Globus pallidus (tissue), 1 donor: ENCODE measurements at places on chromosomes 3 and 15.

- no peak for DNase-seq
These were observed 16.0 kb downstream of the TRAIP start for GRCh38 chr3:49840388-49840787.

GRCh38 chr3:11346416-11346815 lies 74.2 kb downstream of the ATG7 start:
- DNase-seq: no peak

DNA sequence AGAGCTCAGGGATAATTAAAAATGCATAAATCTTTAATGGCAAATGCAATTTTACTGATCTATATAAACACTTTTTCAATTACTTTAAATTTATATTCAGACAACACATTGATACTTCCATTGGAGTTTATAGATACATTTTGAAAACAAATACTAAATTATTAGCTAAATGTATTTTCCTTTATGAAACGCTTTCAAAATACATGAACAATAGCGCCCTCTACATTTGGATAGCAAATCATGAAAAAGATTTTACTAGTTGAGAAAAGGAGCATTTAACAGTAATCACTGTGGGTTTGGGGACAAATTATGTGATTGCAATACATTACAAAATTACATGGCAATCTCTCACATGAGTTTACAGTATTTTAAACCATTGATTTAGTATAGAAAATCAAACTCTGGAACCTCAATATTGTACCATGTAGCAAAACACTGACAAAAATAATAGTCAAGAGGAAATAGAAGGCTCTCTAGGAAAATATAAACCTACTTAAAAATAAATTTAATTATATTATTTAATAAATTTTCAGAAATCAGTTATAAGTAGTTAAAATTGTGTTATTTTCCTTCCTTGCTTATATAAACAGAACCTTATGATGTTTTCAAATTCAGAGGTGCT lies 207.9 kb downstream of the ZIC1 start:
- DNase-seq: peak; percentile 38

DNA sequence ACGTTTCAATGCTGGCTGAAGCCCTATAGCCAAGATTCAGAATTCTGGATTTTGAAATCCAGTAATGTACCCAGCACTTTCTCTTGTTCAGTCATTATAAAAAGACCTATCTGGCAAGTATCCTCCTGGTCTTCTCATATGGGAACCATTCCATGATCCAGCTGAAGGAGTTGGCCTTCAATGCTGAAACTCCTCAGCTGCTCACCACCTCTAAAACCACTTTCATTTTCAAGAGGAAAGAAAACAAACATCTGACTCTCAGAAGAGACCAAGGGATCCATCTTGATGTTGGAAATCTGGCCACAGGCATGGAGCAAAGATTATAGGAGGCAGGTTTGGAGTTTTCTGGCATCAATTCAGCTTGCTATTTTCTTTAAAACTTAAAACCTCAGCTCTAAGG lies 235.4 kb downstream of the FMN1 start:
- no peak for DNase-seq

DNA sequence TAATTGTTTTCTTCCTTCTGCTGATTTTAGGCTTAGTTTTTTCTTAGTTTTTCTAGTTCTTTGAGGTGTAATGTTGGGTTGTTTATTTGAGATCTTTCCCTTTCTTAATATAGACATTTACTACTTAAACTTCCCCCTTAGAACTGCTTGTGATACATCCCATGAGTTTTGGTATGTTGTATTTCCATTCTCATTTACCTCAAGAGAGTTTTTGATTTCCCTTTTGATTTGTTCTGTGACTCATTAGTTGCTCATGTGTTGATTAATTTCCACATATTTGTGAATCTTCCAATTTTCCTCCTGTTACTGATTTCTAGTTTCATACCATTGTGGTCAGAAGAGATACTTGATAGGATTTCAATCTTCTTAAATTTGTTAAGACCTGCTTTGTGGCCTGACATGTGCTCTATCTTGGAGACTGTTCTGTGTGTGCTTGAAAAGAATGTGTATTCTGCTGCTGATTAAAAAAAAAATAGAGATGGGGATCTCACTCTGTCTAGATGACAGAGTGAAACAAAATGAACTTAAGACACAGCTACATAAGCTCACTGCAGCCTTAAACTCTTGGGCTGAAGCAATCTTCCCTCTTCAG lies 22.3 kb downstream of the GRM2 start:
- no peak for DNase-seq

DNA sequence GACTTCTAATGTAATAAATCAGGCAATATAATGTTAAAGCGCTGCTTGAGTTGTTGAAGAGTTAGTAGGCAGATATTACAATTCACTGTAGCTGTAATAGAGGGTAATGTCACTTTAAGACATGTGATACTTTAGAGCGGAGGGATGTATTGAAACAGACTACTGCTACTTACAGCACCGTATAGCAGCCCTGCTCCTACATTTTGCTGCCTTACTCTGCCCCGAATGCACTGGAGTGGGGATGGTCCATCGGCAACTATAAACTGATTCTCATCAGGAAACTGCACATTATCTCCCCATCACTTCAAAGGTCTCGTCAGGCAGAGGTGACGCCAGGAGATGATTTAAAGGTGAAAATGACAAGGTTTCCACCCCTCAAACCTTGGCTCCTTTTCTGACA lies 349.7 kb upstream of the SUCLG2 start:
- no peak for DNase-seq

- no peak for DNase-seq
These were observed 37.7 kb downstream of the LRIG1 start for GRCh38 chr3:66463054-66463631.

DNA sequence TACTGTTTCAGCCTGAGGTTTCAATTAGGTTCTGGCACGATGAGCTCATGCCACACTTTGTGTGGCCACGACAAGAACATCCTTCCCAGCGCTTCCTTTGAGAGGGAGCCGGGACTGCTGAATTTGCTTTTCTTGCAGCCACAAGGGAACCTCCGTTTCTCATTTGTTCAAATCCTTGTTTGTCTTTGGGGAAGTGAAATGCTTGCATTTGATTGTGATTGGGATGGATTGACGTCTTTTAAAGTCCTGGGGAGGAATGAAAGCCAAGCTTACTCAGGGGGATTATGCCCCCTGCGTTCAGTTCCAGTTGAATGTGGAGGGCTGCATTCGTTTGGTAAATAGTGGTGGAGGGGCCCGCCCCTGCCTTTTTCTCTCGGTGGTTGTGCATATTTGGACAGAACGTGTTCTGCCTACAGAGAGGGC lies 277.6 kb downstream of the THSD4 start:
- no peak for DNase-seq

DNA sequence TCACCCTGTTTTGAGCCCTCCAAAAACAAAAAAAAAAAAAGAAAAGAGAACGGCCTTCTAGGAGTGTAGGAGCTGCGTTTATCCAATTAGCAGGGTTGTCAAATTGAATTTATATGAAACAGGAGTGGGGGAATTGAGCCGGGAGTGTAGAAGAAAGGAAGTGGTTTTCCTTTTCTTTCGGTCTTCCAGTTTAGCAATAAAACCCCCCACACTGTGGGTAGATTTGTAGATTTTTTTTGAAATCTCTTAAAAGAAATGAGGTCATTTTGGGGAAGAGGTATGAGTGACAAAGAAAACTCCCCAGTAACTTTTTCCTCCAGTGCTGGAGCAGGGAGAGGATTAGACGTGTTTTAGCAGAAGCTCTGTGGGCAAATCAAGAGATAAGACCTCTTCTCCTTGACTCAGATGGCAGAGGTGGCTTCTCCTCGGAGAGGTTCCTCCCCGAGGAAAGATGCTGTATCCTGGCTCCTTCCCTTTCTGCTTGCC lies 30.8 kb downstream of the BOC start:
- no peak for DNase-seq

DNA sequence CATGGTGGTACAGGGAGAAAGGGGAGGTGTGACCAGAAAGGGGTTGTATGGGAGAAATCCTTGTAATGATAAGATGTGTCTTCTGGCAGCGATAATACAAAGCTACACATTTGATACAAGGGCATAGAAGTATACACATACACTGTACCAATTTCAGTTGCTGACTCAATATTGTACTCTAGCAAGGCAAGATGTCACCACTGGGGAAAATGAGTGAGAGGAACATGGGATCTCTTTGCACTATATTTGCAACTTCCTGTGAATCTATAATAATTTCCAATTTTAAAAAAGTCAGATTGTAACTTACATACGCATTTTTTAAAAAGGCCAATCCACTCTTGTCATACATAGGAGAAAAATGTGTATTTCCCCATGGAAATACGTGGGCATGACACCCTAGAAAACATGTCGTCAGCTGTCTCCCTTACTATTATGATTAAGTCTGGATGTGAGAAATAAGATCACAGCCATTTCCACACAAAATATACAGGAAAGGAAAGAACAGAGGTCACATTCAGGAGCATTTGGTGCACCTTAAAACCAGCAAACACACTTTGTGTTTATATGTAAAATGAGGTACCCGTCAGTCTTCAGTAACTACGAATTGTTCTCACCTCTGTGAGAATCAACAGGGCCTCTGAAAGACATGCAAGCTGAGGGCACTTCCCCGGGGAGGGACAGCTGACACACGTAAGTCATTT lies 22.9 kb downstream of the PRR23E start:
- DNase-seq: no peak

DNA sequence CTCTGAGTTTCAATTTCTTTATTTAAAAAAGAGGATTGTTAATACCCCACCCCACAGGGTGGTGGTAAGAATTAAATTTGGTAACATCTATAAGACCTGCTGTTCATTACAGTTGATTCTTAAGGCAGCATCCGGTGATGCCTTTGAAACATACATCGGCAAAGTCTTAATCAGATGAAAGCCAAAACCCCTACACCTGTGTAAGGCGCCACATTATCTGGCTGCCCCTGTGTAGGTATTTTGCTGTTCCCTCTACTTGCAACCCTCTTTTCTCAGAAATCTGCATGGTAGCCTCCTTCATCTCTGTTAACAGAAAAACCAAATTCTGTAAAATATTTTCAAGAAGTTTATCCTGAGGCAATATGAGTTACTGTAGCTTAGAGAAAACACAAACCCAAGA lies 90.0 kb downstream of the ST6GAL1 start:
- no peak for DNase-seq

DNA sequence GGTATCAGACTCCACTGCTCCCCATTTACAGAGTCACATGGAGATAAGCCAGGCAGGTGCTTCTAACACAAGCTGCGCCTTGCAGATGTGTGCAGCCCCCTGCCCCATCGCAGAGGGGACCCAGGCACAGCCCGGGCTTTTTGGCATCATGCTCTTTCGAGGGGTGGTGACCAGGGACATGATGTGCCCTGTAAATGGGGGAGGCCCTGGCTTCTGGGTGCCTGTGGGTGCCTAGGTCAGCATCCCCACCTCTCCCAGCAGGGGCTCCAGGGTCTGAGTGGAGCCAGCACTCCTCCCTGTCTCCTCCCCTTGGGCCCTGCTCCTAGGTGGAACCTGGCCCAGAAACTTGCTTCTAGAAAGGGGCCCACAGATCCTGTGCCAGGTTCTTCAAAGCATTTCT lies 15.2 kb downstream of the TRPM1 start:
- no peak for DNase-seq

DNA sequence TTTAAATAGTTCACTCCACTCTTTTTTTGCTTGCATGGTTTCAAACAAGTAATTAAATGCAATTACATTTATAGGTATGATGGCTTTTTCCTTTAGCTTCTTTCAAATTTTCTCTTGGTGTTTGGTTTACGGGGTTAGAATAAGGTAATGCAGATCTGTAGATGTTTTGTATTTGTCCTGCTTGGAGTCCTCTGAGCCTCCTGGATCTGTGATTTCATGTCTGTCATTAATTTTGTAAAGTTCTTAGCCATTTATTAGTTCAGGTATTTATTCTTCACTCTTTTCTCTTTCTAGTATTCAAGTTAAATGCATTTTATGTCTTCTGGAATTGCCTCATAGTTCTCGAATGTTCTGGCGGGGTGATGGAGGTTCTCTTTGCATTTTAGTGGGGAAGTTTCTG lies 1.4 kb upstream of the MRPS25 start:
- DNase-seq: no peak

- DNase-seq: no peak
These were observed 942.5 kb downstream of the ROBO1 start for GRCh38 chr3:78825118-78825857.
